ENCODE measurements at places on chromosomes 12 and 14.
A peak's percentile ranks its signal among the peaks of the same experiment; 100 is the strongest.

GRCh38 chr12:92068459-92068858 lies 77.2 kb downstream of the BTG1 start:
- DNase-seq: no peak

DNA sequence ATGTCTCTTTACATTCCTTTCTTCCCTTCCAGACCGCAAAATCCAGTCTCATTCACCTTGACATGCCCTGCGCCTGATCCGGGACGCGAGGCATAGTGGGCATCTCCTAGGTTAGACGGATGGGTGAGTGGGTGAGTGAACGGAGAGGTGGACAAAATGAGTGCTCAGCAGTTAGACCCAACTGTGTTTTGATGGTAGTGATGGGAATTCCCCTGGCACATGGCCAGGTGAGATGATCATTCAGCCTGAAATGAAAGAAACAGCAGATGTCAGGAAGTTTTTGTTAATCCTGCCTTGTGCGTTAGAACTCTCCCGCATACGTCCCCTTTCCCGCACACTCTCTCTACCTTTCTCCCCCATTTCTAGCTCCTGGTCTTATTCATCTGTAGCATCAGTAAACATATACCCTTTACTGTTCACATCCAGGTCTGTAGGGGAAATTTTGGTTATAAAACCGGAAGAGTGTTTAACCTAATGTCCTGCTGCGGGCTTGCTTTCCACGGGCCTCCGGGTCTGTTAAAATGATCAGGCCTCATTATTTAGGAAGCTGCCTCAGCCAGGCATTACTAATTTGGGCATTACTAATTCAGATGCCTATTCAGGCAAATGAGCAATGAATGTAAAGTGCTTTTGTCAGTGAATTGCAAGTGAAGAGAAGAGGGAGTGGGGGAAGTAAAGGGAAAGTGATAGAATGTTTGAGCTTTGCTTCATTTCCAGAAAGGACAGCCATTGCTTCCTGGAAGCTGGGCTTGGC lies 172.8 kb downstream of the ETV6 start:
- no peak for DNase-seq

DNA sequence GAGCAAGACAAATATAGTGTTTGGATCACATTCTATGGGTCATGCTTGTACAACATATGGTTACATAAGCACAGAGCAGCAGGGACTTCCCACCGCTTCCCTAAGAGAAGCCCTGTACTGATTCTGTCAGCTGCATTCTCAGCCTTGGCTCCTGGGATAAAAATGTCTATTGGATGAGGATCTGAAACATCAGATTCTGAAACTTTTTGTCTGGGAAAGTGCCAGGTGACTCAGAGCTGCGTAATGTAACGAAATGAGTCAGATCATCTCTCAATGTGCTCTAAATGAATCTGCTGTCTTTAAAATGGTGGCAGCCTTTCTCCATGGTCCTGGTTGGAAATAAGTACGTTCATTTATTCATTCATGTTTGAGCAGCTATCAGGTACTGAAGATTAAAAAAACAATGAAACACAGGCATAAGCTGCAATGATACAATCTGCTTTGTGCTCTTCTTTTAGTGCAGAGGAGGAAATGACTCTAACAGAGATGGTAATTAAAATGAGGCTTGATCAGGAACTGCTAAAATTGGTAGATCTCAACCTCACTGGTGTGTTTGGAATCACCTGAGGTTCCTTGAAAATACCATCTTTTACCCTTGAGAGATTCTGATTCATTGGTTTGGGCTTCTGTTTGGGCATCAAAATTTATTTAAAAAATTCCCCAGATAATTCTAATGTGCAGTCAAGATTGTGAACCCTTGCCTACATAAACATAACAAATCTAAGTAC lies 99.1 kb upstream of the NAP1L1 start:
- no peak for DNase-seq

DNA sequence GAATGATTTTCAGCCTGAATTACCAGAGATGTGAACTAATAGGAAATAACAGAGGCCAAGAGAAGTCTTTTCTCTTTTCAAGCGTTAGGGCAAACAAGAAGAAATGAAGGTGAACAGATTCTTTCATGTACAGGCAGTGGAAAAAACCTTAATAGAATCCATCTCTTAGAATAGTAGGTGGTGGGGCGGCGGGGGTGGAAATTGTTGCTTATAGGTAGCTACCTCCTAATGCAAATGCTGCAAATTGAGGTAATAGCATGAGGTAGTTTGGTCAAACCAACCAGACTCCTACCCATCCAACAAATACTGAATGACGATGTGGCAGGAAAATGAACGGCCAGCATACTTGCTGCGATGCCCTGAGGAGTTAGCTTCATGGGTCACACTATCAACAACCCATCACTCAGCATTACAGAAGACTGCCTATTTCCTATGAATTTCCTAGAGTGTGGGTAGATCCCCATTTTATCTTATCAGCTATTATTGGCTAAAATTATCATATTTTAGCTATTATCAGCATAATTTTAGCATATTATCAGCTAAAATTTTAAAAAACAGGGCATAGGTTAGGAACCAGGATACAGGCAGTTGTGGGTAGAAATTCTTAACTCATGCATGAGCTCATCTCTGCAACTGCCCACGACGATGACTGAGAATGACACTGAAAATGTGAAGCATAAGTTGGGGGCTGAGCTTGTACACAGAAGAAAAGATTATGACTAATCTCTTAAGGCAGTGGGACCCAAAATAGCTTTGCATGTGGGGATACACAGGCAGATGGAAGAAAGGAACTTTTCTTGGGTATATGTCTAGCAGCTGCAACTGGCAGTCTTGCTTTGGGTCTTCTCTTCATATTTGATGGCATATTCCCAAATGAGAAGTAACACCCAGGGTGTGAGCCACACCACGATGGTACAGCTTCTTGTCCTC lies 68.7 kb downstream of the NIN start:
- DNase-seq: no peak

DNA sequence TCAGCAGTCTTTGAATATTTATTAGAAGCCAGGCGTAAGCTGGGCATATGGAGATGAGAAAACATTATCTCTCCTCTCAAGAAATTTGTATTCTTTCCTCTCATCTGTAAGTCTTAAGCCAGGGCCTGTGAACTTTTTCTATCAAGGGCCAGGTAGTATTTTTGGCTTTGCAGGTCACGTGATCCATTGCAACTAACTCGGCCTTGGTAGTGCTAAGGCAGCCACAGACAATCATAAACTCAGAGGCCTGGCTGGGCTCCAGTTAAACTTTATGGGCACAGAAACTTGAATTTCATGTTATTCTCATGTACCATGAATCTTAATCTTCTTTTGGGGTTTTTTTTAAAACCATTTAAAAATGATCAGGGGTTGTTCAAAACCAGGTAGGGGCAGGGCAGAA lies 117.4 kb upstream of the PELI2 start:
- DNase-seq: no peak

DNA sequence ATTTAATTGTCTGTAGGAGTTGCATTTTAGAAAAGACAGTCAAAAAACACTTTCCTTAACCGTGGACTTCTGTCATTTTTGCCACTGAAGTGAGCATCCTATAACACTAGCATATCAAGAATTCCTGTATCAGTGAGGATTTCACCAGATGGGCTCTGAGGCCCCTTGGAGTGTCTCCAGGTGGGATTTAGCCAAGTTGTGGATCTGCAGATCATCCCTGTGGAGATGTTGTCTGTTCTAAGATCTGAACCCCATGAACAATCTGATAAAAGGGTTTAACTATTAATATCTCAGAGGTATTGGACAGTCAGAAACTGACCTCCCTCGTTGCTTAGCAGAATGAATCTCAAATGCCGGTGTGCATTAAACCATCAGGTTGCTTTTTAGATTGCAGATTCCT lies 165.0 kb upstream of the SRRM4 start:
- DNase-seq: no peak

DNA sequence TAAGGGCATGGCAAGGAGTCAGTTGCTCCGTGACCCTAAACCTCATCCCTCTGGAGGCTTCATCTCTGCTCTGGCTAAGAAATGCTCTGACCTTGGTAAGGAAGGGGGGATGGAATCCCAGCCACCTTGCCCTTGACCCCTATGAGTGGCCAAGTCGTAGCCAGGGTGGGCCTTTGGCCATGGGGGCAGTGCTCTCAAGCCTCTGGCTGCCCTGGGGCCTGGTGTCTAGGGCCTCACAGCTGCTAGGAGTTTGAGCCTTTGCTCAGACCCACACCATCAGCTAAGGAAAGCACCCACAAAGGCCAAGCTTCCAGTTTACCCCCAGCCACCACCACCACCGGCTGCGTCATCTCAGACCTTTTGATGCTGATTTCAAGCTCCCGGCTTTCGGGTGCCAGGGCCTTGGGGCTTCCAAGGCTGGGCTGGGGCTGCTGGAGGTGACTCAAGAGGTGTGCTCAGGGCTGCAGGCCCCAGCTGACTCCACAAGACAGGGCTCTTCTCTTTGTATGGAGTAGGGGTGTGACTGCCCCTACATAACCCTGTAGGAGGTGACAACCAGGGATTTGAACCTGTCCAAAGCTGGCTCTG lies 3.7 kb downstream of the ASB2 start:
- no peak for DNase-seq

GRCh38 chr14:47422191-47422590 lies 253.2 kb downstream of the MDGA2 start:
- no peak for DNase-seq

GRCh38 chr12:105738051-105738450 lies 400.7 kb downstream of the NUAK1 start:
- DNase-seq: peak; percentile 55

DNA sequence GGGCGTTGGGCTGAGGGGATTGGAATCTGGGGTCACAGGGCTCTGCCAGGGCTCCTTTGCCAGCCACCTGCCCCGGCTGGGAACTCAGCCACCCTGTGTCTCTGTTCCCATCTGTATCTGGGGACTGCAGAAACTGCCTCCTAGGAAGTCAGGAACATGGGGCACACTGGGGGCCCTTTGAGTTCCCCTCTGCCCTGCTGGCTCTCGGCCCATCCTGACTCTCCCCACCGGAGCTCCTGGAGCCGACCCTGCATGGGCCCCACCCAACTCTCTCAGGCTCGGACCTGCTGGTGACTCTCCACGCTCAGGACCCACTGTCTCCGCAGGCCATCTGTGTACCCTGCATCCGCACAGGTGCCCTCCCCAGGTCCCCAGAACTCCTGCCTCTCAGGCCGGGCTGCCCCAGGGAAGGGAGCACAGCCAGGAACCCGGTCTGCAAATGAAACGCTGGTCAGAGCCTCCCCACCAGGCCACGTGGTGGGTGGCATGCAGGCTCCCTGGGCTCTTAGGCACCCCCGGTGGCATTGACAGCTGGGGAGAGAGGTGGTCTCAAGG lies 82.8 kb downstream of the KIF26A start:
- DNase-seq: no peak

DNA sequence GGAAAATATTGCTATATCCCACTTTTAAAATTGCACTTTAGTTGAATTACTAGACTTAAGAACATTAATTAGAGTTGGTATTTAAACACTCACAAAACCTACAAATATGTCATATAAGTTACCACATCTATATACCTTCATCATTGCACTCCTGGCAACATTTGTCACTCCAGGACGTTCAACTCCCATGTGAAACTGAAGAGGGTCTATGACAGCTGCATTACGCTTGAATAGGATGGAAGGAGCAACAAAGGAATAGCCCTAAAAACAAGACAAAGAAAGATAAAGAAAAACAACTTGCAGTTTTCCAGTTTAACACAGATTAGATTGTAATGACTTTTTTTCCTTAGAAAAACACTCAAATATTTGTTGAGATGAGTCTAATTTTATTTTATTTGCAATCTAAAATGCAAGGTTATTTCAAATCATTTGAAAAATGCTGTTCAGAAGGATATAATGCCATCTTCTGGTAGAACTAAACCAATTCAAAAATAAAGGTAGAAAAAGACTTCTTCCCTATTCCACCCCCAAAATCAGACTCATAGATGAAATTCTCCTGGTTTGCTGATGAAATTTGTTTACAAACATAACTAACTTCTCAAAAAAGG lies 84.3 kb upstream of the TTC7B start:
- DNase-seq: no peak

GRCh38 chr14:96904201-96904600 lies 107.0 kb downstream of the VRK1 start:
- DNase-seq: no peak

GRCh38 chr14:64787619-64788018 lies 83.4 kb downstream of the PLEKHG3 start:
- DNase-seq: peak; percentile 9

- DNase-seq: no peak
Measured at GRCh38 chr12:62714774-62715721, 219.9 kb downstream of the PPM1H start.

DNA sequence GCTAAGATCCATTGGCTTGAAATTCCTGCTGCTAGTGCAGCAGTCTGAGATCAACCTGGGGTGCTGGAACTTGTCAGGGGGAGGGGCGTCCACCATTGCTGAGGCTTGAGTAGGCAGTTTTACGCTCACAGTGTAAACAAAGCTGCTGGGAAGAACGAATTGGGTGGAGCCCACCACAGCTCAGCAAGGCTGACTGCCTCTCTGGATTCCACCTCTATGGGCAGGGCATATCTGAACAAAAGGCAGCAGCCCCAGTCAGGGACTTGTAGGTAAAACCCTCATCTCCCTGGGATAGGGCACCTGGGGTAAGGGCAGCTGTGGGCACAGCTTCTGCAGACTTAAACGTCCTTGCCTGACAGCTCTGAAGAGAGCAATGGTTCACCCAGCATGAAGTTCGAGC lies 191.7 kb downstream of the ALG10B start:
- DNase-seq: no peak

- DNase-seq: no peak
Measured at GRCh38 chr12:115726691-115727090, 550.8 kb downstream of the MED13L start.

GRCh38 chr12:50112456-50113218 lies 601 bp downstream of the COX14 start:
- DNase-seq: no peak

GRCh38 chr12:112096070-112096469 lies 12.5 kb downstream of the NAA25 start:
- no peak for DNase-seq

DNA sequence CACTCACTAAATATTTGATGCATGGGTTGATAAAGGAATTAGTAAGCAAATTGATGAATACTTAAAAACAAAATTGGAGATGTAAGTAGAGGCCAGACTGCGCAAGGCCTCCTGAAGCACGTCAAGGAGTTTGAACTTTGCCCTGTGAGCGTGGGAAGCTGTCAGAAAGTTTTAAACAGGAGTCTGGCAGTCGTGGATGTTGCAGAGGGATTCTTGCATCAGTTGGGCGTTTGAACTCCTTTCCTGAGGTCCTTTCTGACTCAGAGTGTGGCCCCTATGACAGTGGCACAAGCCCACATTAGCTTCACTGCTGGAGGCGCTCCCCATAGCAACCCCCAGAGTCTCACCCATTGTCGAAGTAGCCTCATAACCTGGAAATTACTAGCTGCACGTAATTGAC lies 17.9 kb upstream of the IL22 start:
- no peak for DNase-seq

DNA sequence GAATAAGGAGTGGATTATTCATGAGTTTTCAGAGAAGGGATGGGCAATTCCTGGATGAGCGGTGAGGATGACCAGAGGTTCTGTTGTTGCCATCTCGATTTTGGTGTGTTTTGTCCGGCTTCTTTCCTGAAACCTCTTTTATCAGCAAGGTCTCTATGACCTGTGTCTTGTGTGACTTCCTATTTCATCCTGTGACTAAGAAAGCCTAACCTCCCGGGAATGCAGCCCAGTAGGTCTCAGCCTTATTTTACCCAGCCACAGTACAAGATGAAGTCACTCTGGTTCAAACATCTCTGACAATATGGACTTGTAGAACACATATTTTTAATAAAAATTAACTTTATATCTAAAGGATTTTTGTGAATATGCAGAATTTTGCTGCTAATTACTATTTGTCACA lies 716.4 kb downstream of the FSCB start:
- no peak for DNase-seq

All from tibial artery (tissue), 4 donors.